ENCODE measurements at places on chromosomes 16 and 17.

GRCh38 chr16:85167589-85168537, 55.6 kb upstream of the CIBAR2 start:
- DNase-seq: no peak

DNA sequence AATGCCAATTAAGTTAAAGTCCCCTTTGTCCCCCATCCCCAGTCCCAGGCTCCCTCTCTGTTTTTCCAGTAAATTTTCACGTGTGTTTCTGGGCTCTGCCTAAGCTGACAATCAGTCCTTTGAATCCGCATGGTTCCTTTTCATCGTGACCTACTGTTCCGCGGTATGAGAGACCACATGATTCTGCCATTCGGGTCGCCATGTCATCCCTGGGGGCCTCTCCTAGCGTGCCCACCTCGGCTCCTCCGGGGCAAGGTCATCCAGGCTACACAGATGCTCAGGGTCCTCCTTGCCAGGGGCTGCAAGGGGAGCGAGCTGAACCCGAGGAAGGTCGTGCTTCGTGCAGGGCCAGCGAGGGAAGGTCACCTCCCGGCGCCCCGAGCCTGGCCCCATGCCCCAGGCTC, 157.6 kb downstream of the RAB11FIP4 start:
- DNase-seq: no peak

DNA sequence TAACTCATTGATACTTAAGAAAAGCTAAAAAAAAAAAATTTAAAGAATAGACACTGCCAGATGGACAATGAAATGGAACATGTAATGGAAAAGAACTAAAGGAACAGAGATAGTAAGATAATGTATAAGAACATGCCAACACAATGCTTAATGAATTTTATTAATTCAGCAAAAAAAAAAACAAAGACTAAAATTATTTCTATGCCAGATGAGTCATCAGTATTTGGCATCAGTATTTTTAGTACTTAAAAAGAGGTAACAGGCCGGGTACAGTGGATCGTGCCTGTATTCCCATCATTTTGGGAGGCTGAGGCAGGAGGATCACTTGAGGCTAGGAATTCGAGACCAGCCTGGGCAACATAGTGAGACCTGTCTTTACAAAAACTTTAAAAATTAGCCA, 168.5 kb downstream of the CYB561 start:
- DNase-seq: no peak

DNA sequence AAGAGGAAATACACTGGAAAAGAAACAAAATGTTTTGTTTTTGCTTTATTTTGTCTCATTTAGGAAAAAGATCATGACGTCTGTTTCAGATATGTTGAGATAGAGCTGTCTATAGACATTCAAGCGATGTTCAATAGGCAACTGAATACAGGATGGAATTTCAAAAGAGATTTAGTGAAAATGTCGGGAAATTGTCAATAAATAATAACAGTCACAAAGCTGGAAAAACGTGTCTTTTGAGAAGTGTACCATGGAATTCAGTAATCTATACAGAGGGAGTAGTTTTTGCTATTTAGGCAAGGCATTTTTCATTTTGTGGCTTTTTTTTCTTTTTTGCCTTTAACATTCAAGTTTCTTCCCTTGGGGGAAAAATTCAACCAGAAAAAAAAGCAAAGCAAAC, 33.0 kb downstream of the TMEM100 start:
- DNase-seq: no peak

DNA sequence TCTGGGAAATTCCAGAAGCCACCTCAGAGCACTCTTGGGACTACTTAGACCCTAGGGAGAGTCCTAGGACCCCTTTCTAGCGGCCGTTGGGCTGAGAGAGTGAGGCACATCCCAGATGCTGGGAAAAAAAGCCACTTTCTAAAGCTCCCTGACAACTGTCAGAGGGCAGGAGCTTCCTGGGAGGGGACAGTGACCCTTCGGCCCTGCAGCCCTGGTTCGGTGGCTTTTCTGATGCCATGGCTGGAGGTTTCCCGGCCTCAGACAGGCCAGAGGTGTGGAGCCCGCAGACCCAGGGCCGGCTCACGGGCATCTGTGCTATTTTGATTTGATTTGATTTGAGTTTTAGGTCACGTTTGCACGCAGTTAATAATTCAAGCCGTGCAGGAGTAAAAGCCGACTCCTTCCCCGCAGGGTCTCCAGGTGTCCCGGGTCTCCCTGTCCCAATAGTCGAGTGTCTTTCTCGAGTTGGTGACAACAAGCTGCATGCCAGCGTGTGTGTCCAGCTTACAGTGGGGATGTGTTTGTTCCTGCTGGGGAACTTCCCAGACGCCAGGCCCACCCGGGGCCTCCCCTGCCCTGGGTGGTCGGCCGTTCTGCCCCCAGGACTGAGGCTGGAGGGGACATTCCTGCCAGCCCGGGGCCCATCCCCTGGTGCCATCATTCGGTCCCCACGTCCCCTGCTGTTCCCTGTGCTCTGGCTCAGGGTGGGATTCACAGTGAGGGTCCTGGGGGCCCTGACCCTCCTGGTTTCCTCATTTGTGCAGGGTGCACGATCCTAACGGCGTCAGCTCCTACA, 1.0 kb upstream of the CBFA2T3 start:
- DNase-seq: no peak

DNA sequence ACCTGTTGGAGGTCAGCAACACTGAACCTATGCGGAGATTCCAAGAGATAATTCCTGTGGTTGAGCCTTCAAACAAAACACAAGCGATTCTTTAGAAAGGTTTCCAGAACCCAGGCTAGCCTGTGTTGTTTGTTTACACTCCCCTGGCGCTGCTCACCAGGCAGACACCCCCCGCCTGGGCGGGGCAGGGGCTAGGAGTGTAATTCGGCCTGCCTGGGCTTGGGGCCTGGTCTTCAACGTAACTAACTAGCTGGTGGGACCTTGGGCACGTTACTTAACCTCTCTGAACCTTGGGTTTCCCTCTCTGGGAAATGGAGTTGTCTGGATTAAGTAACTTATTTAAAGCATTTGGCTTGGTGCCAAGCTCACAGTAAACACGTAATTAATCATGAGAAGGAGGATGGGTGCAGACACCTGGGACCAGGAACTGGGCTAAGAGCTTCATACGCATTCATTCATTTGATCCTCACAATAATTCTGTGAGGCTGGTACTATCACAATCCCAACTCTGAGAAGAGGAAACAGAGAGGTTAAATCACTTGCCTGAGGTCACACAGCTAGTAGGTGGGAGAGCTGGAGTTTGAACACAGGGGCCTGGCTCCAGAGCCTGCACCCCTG, 7.6 kb upstream of the ARHGAP27 start:
- no peak for DNase-seq

- no peak for DNase-seq
Observed at GRCh38 chr16:86880316-86881117, 302.2 kb downstream of the FOXL1 start.

GRCh38 chr17:44211281-44212265, 7.9 kb downstream of the UBTF start:
- no peak for DNase-seq

DNA sequence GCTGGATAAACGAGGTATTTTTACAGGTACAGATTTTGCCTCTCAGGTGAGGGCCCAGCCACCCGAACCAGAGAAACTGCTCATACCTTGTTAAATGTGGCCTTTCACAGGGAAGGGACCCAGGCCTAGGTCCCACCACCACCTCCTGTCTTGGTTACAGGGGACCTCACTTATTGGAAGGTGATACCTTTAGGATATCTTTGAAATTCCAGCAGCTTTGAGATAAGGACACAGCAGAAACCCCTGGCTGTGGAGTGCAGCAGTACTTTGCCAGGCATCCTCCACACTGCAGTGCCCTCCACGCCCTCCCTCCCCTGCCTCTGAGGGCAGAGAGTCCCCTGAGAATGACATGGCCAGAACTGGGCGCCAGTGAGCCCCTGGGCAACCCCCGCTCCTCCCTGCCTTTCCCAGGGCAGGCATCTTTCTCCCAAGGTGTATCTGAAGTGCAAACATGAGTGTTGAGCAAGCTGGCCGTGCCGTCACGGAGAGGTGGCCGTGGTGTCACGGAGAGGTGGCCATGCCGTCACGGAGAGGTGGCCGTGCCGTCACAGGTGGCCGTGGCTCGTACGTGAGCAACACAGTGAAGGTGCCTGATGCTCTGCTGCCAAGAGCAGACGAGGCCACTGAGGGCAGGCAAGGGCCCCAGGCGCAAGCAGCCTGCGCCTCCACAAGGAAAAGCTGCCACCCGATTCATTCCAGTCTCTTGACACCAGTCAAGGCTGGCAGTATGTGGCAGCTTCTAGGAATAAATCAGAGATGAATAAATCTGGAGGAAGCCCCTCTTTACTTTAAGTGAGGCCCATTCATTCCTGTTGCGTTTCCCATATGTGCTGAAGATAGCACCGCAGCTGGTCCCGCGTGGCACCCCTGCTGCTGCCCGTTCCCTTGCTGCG, 134.5 kb upstream of the CHMP6 start:
- DNase-seq: no peak

- no peak for DNase-seq
Observed at GRCh38 chr17:62965686-62966425, at the start of gene TANC2. TANC2 (plus strand) TSS chr17:62966235; CDS start chr17:63009560, 43,325 bp downstream.

GRCh38 chr17:82795615-82796014, 43.8 kb downstream of the TBCD start:
- no peak for DNase-seq

- no peak for DNase-seq
Observed at GRCh38 chr17:28071891-28072606, 29.6 kb downstream of the NLK start.

- DNase-seq: no peak
Observed at GRCh38 chr17:80451104-80451775, 25.2 kb downstream of the NPTX1 start.

GRCh38 chr17:74748279-74748528, 224 bp upstream of the NHERF1 start:
- DNase-seq: peak; percentile 67

GRCh38 chr16:66420396-66420795, 6.7 kb upstream of the BEAN1 start:
- DNase-seq: no peak

GRCh38 chr17:79993390-79994227, 42.1 kb downstream of the TBC1D16 start:
- DNase-seq: peak; percentile 92

DNA sequence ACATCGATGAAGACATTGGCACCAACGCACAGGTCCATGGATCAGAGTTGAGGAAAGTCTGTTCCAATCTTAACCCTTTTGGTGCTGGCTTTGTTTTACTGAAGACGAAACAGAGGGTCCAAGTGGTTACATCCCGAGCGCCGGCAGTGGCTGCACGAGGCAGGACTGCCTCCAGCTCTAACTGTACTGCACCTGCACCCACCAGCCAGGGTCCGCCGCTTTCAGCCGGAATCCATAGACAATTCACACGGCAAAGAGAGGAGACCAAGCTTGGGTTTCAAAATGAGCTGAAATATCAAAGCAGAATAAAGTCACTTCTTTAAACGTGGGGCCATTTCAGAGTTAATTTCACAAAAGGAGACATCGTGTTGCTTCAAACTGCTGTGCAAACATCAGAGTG, 21.2 kb upstream of the ZC3H18 start:
- no peak for DNase-seq

DNA sequence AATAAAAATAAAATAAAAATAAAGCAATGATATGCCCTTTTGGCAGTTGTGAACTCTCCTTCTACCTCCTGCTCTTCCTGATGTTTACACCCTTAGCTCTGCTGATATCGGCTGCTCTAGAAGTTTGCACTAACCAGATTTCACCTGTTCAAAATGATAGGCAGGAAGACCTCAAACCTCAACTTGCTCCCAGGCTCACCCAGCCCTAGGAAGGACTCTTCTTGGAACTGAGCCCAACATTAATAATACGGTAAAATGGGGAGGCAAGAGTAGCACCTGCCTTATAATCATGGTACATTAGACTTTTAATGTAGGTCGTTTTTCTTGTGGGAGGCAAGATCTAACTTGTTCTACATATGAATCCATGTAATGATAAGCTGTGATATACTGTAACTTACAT, 61.2 kb upstream of the MED13 start:
- no peak for DNase-seq

- no peak for DNase-seq
Observed at GRCh38 chr17:66542967-66543520, 240.6 kb downstream of the PRKCA start.

DNA sequence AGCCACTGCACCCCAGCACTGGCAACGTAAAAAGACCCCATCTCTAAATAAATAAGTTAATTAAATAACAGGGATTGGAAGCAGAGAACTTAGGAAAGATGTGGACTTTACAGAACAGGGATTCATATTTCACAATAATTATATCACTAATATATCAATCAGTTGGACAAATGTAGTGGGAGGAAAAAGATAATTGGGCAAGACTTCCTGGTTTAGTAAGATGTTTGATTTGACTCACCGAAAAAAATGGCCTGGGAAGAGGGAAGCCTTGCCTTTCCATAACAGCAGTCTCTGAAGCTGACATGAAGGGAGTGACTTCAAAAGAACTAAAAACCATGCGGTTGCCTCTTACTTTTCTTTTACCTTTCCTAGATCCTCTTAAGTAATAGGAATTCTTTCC, 15.2 kb upstream of the C17orf78 start:
- DNase-seq: no peak

GRCh38 chr17:67970783-67971182, 25.5 kb downstream of the C17orf58 start:
- DNase-seq: no peak

DNA sequence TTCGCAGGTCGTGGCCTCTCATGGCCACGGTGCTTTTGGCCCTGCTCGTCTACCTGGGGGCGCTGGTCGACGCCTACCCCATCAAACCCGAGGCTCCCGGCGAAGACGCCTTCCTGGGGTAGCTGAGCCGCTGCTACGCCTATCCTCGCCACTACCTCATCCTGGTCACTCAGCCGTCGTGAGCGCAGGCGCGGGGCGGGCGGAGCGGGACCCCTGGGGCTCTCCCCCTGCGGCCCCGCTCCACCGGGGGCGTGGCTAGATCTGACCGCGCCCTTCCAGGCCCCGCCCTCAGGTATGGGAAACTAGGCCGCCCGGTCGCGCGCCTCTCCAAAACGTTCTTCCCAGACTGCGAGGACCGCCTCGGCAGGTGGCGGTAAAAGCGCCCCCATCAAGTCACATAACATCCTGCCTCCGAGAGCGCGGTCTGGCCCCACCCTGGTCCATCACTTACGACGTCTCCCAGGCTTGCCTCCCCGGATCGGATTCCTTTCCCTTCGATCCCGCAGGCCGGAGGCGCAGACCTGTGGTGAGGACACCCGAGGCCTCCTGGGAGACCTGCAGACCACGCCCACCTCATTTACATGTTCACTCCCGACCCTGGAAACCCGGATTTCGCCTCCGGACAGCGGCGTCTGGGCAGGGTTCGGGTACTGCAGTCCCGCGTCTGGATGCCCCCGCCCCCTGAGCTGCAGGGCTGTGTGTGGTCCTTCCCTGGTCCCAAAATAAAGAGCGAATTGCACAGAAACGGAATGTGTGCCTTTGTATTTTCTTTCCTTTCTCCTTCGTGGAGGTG, 91.5 kb upstream of the TMEM97 start:
- DNase-seq: no peak

- DNase-seq: no peak
Observed at GRCh38 chr17:62688398-62689160, 61.1 kb downstream of the MRC2 start.

GRCh38 chr17:41710472-41711090, 1.6 kb upstream of the GAST start:
- DNase-seq: no peak

- no peak for DNase-seq
Observed at GRCh38 chr16:85958731-85959130, 59.8 kb downstream of the IRF8 start.

GRCh38 chr16:19348578-19349315, 63.2 kb downstream of the CLEC19A start:
- DNase-seq: no peak

All from SIG-M5 (cell line).